ENCODE measurements at places on chromosomes 4 and X.

DNA sequence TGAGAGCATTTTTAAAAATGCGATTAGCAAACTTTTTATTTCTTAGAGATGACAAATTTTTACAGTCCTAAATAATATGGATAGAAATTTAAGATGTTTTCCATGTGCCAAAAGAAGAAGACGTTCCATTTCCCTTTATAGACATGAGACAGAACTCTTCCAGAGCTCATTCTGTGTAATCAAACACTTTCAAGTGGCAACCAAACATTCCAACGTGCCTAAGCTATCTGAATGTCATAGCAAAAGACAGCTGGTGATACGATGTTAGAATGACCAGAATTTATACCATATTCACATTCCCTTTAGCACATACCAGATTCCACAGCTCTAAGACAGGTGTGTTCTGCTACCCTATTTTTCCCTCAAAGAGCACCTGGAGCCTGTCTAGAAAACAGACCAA is 133.2 kb downstream of the ENOX2 start:
- no peak overlapping the region for H3K27ac ChIP-seq
- no peaks in the 10 kb centered on the region for H3K36me3 ChIP-seq
- DNase-seq: no peak
- H3K27me3 ChIP-seq: no peaks in the 10 kb centered on the region
- no peak overlapping the region for H3K4me3 ChIP-seq

DNA sequence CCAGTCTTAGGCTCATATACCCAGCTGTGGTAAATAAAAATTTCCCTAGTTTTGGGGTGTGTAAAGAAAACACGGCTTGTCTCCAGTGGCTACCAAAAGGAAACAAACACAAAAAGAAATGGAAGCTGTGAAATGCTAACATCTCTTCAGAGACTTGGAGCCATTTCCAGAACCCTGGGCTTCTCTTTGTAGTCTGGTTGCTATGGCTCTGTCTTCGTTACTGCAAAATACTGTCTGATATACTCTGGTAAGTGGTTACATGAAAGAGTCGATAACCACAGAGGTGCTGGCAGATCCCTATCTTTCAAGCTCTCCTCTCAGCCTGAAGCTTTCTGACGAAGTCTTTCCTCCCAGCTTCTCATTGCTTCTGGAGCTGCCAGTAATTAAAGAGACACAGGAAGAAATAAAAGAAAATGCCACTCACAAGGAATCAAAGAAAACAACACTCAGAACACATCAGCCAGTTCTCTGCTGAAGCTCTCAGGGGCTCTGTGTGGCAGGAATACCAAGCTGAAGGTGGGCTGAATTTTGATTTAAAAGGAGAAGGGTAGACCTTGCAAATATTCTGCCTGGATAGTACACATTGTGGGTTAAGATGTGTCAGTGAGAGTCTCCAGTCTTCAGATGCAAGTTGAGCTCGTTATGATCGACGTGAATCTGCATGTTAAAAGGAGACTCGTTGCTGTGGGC is 107.6 kb upstream of the FAM9C start:
- H3K27ac ChIP-seq: peak overlapping the region; percentile 96
- DNase-seq: no peak
- H3K36me3 ChIP-seq: peaks cover 35% of the 10 kb centered on the region
- peaks cover 20% of the 10 kb centered on the region for H3K4me1 ChIP-seq

DNA sequence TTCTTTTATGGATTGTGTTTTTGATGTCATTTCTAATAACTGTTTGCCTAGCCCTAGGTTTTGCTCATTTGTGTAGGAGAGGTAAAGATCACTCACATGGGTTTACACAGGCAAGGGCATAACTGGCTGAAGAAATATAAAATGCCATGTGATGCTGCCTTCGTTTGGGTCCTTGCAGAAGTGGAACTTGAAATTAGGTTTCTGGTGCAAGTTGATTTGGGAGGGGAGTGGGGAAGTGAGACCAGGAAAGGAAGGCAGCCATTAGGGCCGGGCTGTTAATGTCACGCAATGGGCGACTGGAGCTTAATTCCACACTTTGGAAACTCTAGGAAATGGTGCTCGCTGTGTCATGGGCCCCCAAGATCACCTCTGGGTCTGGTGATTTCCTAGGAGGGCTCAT is 14.5 kb downstream of the CLCN4 start:
- no peak for DNase-seq
- H3K4me1 ChIP-seq: peaks cover 30% of the 10 kb centered on the region
- H3K36me3 ChIP-seq: no peaks in the 10 kb centered on the region
- no peaks in the 10 kb centered on the region for H3K27me3 ChIP-seq
- H3K27ac ChIP-seq: no peak overlapping the region

DNA sequence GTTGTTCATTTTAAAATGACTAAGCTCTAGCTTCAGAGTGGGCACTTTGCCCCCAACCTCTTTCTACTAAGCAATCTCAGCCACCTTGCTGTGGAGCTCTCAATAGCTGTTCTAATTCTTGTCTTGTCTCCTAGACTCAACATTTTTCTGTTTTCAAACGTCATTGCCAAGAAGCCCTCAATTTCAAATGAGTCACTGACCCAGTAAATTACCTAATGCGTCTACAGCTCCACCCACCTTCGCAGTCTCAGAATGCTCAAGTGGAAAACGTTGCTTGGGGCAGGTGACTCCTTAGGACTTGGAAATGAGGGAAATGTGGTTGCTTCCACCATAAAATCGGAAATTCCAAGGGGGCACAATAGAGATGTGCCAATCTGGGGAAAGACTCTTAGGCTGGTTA is 59.0 kb downstream of the ING2 start:
- no peaks in the 10 kb centered on the region for H3K27me3 ChIP-seq
- no peaks in the 10 kb centered on the region for H3K36me3 ChIP-seq
- DNase-seq: no peak

- H3K27ac ChIP-seq: no peak overlapping the region
- peaks cover 45% of the 10 kb centered on the region for H3K4me1 ChIP-seq
- no peaks in the 10 kb centered on the region for H3K36me3 ChIP-seq
- no peaks in the 10 kb centered on the region for H3K27me3 ChIP-seq
- DNase-seq: no peak
Observed at GRCh38 chr4:148057516-148057915, 325.6 kb downstream of the ARHGAP10 start.

GRCh38 chr4:154475820-154476219 is 15.8 kb downstream of the DCHS2 start:
- H3K4me3 ChIP-seq: no peak overlapping the region
- no peaks in the 10 kb centered on the region for H3K4me1 ChIP-seq
- no peak for DNase-seq
- H3K27ac ChIP-seq: no peak overlapping the region

- H3K4me1 ChIP-seq: peaks cover 52% of the 10 kb centered on the region
- no peaks in the 10 kb centered on the region for H3K36me3 ChIP-seq
- no peak for DNase-seq
- no peaks in the 10 kb centered on the region for H3K27me3 ChIP-seq
- peak overlapping the region; percentile 45 for H3K27ac ChIP-seq
- peak overlapping the region; percentile 80 for H3K4me3 ChIP-seq
Observed at GRCh38 chrX:154096140-154097002, 1.1 kb downstream of the MECP2 start.

DNA sequence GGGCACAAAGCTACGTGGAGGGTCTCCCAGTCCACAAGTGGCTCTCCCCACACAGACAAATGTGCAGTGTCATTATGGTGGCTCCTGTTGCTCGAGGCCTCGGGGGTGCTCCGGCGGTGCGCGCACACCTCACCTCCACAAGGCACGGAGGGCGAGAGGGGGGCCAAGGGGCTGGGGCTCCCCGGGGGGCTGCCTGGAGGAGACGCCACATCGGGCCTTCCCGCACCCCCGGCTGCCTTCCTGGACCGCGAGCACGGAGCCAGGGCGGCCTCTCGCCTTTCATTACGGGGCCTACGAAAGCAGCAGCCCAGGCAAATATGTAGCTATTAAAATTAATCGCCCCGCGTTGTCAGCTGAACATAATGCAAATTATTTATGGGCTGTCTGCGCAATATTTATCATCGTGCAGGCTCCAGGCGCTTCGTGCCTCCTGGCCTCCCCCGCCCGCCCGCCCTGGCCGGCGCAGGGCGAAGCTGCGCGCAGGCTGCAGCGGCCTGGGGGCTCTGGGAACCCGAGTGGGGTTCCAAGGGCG is 70.8 kb upstream of the BCOR start:
- H3K4me1 ChIP-seq: peaks cover 56% of the 10 kb centered on the region
- no peaks in the 10 kb centered on the region for H3K36me3 ChIP-seq
- peaks cover 22% of the 10 kb centered on the region for H3K27me3 ChIP-seq

Data from WTC11 (cell line).